ENCODE measurements at places on chromosomes 7 and 10.

GRCh38 chr7:25073451-25073850, 51.6 kb downstream of the CYCS start:
- DNase-seq, result peak; percentile 82

- DNase-seq, result no peak
These were observed 6.7 kb downstream of the CALN1 start for GRCh38 chr7:72405418-72405817.

DNA sequence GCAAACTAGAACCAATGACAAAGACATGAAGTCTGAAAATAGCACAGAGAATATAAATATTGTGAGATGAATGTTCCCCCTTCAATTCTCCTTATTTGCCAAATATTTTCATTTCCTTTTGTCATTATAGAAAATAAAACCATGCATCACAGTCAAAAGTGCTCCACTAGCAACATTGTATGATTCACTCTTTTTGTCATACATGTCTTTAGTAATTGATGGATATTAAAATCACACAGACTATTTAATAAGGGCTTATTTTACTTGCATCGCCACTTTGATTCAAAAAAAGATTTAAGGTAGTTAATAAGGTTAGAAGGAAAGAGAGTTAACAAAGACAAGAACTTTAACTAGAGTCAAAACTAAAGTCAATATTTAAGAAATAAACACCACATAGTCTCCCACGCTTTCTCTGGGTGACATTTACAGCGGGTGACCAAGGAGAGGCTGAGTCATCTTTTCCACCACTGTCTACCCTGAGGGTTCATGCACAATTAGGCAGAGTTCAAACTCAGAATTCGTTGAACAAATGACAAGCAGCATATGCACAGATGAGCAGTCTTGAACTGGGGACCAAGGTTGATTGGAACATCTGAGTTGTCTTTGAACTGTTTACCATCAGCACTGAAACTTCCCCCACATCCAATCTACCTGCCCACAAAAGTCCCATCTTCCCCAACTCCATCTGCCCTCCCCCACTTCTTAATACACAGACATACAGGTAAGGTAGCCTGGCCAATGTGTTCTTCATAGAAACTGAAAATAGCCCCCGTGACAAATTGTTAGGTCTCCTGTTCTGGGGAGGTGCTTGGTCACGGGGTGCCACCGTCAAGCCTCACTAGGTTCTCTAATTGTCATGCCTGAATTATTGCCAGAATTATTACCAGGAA, 42.5 kb downstream of the C7orf25 start:
- peak; percentile 21 for DNase-seq

DNA sequence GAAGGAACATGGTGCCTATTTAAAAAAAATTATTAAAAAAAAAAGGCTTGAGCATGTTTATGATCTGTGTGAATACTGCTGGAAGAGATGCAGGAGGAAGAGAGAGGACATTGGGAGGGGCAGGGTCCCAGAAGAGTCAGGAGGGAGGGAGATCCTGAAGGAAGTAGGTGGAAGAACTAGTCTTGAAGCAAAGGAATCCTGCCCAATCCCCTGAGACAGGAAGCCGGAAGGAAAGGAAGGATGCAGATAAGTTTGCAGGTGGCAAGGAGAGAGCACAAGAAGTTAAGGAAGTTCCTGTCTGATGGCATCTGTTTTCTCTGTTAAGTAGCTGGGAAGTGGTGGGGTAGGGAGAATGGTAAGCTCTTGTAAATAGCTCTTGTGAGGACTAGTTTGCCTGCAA, 318.5 kb downstream of the DOCK4 start:
- DNase-seq, result no peak

GRCh38 chr10:129952378-129953118, 11.5 kb downstream of the EBF3 start:
- no peak for DNase-seq

- no peak for DNase-seq
These were observed 203.7 kb downstream of the SORCS1 start for GRCh38 chr10:106960812-106961211.

- peak; percentile 45 for DNase-seq
These were observed 449.1 kb downstream of the KCNMA1 start for GRCh38 chr10:77188521-77188920.

DNA sequence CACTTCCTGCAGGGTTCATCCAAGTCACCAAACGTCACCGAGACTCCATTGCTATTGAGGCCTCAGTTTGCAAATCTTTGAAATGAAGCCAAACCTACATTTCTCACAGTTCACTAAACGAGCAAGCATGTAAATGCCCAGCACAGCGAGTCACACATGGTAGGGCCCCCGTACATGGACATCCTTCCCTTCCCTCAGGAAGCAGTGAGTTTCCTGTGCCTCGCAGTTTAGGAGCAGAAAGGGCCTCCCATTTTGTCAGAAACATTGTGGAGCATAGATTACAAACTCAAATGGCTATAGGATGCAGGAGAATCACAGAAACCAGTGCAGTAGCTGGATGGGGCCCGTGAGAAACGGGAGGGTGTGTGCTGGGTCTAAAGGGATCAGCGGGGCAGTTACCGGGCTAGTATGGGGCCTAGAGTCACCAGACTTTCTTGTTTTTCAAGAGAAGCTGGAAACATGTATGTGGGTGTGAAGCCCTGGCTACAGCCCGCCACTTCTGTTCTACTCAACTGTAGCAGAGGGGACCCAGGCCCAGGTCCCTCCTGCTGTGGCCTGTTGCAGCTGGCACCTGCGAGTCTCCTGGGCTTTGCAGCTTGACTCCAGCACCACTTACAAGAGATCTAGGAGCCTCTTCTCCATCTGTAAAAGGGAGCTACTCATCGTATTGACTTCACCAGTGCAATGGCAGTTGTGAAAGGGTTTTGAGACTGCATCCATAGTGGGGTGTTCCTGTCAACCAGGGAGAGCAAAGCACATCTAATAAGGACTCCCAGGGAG, 14.2 kb upstream of the SLC18A3 start:
- DNase-seq, result no peak

GRCh38 chr10:19932806-19933371, 116.7 kb downstream of the PLXDC2 start:
- DNase-seq, result no peak

DNA sequence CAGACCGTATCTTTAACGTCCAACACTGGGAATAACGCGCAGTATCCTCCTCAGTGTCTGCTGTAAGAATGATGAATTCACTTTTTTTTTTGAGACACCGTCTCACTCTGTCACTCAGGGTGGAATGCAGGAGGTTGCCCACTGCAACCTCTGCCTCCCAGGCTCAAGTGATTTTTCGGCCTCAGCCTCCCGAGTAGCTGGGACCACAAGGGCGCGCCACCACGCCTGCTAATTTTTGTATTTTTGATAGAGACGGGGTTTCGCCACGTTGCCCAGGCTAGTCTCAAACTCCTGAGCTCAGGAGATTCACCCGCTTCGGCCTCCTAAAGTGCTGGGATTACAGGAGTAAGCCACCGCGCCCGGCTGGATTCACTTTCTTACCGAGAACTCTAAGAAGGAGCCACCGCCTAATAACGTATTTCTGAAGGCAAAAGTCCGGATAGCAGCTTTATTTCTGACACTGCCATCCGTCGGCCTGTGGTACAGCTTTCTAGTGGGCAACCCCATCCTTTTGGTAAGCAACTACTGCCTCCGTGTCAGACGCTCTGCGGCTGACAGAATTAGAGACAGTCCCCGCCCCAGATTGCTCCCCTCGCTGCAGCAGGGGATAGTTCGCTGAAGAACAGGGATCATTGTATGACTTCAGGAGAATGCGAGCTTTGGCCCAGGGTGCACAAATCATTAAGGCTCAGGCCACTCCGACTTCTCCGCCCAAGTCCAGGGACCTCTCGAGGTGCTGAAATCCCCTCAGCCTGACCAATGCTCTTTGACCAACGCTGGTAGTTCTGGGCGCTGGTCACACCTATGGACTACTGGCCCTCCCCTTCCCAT, 662 bp downstream of the POLR3A start:
- DNase-seq, result peak; percentile 51

- DNase-seq, result no peak
These were observed 116.2 kb downstream of the SLC25A13 start for GRCh38 chr7:96205665-96206064.

Data from AG08395 (cell line).